ENCODE measurements at places on chromosomes 2 and 18.

DNA sequence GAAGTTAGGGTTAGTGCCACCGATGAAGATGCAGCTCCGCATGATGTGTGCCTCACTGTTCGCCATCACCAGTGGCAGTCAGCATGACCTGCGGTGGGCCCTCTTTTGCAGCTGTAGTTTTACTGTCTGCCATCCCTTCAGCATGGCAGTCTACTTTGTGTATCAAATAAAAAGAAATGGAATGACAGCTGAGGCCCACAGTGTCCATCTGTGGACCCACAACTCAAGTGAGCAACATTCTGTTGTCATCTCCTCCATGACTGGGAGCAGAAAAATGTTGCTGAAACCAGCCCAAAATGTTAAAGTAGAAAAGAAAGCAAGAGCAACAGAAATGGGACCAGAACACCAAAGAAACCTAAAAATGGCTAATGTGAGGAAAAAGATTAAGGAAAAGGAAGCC, 128.7 kb downstream of the MEP1B start:
- DNase-seq = no peak

DNA sequence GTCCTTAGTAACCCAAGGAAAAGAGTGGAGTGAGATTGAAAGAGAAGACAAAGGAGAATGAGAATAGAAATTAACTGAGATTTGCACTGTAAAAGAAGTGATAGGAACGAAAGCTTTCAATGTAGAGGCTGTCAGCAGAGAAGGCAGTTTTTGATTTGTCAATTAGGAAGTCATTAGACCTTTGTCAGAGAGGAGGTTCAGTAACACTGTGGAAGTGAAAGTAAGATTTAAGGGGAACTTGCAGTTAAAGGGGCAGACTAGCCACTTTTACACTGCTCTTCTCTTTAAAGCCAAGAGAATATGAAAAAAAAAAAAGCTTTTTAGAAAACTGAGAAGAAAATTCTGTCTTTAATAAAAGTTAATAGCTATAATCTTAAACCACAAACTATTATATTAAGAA, 11.5 kb upstream of the KYNU start:
- peak; percentile 78 for DNase-seq

DNA sequence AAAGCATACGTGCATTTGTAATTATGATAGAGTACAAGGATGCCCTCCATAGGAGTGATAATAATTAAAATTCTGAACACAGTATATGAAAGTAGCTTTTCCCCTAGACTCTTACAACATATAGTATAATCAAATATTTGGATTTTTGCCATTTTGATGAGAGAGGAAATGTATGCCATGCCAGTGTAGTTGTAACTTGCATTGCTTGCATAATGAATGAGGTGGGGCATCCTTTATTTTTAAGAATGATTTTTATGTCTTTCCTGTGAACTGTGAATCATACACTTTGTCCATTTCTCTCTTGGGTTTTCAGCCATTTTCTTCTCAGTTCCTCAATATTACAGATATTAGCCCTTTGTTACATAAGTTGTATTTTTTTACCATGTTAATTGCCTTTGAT, 197.5 kb downstream of the SCG2 start:
- DNase-seq = no peak

DNA sequence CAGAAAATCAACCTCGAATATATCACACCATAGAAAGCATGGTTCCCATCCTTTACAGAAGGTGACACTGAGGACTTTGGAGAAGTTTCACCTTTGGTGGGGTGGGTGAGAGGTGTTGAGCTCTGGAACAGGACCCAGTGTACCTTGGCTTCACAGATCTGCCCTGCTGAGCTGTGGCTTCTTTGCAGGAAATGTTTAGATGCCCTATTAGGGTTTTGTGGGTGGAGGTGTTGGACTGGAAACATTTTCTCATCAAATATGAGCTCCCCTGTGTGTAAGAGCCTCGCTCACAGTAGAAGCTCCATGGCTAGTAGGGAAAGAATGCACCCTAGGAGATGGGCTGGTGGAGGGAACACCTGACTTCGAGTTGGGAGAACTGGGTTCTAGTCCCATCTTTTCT, 55.6 kb downstream of the RPL37A start:
- DNase-seq = no peak

DNA sequence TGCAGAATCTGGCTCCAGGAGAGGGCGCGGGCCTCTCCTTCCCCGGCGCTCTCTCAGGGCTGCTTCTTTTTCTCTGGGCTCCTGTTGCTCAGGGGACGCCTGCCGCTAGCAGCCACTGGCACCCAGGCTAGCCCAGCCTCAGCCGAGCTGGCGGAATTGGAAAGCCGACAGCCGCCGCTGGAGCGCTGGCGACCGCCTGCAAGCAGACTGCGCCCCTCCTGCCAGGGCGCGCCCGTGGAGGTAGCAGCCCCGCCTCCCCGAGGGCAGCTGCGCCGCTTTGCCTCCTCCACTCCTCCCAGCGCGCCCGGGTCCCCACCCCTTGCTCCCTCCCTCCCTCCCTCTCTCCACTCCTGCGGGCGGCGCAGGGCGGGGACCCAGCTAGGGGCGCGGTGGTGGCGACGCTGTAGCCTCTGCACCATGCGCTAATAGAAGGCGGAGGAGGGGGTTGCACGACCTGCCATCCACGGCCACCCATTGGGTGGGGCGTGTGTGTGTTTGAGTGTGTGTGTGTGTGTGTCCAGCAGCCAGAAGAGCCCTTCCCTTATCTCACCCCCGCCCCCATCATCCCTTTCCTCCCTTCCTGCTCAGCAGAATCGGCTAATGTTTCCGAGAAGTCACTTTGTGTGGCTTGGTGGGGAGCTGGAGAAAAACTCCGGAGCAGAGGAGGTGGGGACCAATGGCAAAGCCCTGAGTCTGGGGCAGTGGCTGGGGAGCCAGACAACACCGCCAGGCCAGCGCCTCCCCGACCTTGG, at the start of gene SCN9A:
Gene SCN9A (minus strand): TSS at position 209 of the 752 bp plus-strand sequence. CDS start 64,188 bp downstream, outside the sequence.
- DNase-seq = peak; percentile 6

DNA sequence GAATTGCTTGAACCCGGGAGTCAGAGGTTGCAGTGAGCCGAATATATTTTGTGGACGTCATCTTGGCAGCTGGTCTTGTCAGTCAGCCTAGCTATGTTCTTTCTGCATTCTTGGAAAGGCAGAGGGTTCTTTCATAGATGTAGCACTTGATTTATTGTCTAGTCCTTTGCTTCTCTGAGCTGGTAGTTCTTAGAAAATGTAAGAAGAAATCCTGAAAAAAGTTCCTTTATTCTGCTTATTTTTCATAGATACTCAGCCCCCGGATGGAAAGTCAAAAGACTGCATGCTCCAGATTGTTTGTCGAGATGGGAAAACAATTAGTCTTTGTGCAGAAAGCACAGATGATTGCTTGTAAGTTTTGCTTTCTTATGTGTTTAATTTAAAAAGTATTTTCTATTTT, 21.3 kb downstream of the PLEKHB2 start:
- no peak for DNase-seq

DNA sequence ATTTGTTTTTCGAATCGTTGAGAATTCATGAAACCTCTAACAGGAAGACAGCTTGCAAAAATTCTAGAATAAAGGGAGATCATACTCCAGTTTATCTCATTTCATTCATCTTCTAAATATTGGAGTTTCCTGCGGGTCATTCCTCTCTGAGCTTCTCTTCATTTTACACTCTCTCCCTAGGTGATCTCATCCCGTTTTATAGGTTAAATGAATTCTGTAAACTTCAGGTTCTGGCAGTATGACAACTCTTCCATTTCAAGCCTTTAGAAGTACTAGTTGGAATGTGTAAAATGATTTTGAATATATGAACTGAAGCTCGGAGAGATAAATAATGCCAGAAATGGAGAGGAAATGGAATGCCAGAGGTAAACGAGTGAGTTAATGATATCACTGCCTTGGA, 312.4 kb downstream of the METTL4 start:
- DNase-seq = no peak

DNA sequence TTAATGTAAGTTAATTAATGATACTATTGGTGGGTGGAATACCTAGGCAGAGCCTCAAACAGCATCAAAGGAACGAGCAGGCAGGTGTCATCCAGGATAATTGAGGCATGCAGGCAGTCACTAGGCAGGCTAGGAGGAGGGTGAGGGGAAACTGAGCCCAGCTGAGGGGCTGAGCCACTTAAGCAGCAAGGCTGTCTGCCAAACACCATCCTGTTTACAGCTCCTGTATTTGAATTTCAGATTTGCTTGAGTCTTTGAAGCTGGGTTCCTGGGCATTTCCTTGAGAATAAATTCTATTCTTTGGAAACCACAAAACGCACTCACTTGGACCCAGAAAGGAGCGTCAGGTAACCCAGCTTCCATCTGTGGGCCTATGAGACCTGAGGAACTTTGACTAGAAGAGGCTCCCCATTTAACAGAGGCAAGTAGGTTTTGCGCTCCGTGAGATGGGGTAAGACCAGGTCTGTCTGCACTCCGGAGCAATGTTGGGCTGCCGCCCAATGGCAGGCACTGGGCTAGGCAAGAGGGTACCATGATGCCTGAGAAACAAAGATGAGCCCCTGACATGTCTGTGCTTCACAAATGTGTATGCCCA, 2.0 kb downstream of the EDAR start:
- no peak for DNase-seq

DNA sequence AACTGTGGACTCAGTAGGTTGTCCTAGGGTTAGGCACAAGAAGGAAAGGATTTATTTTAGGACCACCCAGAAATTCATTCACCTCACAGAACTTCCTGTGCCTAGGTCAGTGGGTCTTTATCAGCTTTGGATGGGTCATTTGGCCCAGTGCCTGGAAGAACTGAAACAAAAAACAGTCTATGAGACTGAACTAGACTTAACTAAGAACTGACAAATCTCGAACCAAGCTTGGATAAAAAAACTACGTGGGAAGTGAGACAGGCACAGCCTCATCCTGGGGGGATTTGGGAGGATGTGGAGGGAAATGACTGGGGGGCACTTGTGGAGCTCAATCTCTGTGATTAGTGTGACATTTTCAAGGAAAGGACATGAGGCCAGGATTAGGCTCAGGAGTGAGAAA, 2.3 kb upstream of the OST4 start:
- no peak for DNase-seq

DNA sequence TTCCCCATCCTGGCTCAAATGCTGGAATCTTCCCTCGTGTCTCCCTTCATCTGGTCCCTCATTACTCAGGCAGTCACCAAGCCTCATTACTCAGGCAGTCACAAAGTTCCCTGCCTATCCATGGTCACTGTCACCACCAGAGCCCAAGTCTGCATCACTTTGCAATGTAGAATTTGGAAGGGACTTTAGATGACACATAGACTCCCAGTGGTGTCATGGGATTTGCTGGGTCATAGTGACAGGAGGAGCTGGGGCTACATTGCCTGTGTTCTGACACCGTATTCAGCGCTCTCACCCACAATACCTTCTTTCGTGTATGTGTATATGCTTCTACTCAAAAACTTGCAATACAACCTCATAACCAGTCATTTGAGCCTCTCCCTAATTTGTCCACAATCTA, 2.1 kb upstream of the EMILIN1 start:
- no peak for DNase-seq

GRCh38 chr2:1593371-1594122, 150.8 kb downstream of the PXDN start:
- no peak for DNase-seq

DNA sequence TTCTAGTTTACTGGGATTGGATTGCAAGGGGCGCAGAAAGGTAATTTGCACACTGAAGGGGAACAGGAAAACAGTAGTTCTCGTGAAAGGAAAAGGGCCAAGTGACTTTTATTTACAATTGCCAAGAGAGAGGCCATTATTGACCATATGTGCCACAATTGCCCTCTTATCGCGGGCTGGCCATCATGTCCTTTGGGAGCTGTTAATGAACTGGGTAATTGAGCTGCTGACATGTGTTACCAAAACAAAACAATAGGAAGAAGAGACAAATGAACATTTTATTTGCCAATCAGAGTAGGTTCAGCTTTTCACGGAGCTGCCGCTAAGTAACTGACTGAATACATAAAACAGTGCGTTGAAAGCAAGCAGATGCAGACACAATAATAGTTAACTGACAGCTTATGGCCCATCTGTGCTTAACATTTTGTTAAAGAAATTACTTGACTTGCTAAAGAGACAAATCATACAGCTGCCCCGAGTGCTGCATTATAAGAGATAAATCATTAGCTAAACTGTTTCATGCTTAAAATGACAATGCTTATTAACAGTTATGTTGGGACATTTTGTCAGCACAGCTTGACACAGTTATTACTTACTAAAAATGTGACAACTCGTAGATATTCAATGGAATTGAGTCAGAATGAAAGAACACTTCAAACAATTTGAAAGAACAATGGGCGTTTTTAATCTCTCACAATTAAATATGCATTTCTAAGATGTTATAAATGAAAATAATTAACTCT, 57.5 kb downstream of the PAX3 start:
- no peak for DNase-seq

GRCh38 chr2:118968042-118968441, 26.0 kb downstream of the MARCO start:
- DNase-seq = no peak

DNA sequence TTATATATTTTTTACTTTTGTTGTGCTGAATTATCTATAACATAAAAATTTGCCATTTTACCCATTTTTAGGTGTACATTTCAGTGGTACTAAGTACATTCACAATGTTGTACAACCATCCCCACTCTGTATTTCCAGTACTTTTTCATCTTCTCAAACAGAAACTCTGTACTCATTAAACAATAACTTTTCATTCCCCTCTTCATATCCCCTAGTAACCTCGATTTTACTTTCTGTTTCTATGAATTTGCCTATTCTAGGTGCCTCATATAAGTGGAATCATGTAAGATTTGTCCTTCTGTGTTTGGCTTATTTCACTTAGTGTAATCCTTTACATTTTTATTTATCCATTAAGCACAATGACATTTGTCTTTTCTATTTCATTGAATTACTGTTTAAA, 51.3 kb downstream of the GTF2A1L start:
- no peak for DNase-seq

DNA sequence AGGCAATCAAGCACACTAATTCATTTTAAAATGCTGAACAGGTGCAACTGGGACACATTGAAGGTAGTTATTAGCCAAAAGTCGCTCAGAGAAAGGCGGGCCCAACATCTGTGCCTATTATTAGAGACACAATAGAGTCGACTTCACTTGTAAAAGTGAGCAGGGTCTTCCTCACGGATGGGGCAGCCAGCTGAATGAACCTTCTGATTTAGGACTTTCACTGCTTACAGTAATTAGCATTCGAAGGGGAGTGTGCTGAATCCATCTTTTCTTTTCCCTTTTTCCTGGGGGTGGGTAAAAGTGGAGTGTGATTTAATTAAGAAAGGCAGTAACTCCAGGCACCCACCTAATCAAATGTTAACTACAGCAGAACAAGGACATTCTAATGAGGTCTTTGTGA, 677.7 kb downstream of the DCDC2C start:
- DNase-seq = no peak

DNA sequence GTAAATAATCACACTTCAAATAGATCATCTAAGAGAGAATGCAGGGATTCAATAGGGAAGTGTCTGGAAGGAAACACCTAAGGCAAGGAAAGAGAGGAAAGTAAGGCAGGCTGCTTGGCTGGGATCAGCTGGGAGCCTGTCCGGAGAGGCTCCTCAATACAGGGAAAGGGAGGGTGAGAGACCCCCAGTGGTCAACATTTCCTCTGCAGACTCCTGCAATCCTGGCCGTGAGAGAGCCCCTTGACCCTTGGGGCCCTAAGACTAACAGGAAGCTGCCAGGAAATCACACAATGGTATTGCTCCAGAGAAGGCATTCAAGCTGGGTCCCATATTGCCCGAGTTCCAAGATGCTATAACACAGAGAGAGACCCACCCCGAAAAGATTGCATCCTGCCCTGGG, 549.4 kb downstream of the NYAP2 start:
- no peak for DNase-seq

Data from B cell (primary cell).